GM23338 (cell line): ENCODE measurements at places on chromosomes 3 and 15. TPM values are rescaled to one million over a fixed set of nuclear protein-coding genes. Genes with fewer than 3 reads are reported as not detected.
A peak's percentile ranks its signal among the peaks of the same experiment; 100 is the strongest.

Gene MESP2
- total RNA-seq = 0.16 and 1.3 TPM in 2 replicates

DNA sequence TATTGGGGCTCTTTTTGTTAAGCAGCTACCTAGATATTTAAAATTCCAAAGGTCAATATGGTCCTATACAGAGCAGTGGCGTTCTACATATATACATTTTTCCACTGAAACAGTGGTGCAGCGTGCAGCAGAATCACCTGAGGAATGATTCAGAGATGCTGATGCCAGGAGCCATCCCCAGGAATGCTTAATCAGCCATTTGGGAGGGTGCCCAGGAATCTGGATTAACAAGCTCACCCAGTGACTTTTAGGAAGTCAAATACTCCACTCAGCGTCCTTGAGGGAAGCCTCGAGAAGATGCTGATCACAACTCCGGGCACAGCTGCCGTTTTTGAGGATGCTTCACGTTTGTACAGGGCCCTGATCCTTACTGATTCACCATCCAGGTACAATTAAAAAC, 82.6 kb upstream of the ARHGEF3 start:
- peak; percentile 19 for DNase-seq

GRCh38 chr3:14317057-14317553, 85.3 kb upstream of the SLC6A6 start:
- peak; percentile 25 for DNase-seq

Gene ZNF860
- 12.4 and 14.7 TPM in 2 replicates for total RNA-seq

Gene CFAP100
- total RNA-seq = 0.07 TPM in 1 of 2 replicates, not detected in the other

- DNase-seq = no peak
Measured at GRCh38 chr3:53571264-53571663, 76.9 kb downstream of the CACNA1D start.

DNA sequence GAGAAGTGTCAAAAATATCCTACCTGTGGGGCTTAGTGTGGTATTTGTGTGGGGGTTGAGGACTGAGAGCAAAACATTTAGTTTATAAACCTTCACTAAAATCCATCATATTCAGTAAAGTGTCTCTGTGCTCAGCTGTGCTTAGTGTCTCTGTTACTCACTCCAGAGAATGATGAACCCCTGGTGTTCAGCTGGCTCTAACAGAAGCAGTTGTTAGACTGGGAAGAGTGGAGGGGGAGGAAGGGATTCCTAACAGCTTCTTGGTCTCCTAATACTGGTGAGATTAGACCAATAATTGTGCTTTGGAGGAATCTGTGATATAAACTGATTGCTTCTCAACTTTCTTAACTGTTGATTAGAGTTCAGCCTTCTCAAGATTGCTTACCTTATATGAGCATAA, 1123.5 kb downstream of the ROBO2 start:
- DNase-seq = peak; percentile 33

- no peak for DNase-seq
Measured at GRCh38 chr15:41013691-41014414, 60.6 kb downstream of the CHAC1 start.

DNA sequence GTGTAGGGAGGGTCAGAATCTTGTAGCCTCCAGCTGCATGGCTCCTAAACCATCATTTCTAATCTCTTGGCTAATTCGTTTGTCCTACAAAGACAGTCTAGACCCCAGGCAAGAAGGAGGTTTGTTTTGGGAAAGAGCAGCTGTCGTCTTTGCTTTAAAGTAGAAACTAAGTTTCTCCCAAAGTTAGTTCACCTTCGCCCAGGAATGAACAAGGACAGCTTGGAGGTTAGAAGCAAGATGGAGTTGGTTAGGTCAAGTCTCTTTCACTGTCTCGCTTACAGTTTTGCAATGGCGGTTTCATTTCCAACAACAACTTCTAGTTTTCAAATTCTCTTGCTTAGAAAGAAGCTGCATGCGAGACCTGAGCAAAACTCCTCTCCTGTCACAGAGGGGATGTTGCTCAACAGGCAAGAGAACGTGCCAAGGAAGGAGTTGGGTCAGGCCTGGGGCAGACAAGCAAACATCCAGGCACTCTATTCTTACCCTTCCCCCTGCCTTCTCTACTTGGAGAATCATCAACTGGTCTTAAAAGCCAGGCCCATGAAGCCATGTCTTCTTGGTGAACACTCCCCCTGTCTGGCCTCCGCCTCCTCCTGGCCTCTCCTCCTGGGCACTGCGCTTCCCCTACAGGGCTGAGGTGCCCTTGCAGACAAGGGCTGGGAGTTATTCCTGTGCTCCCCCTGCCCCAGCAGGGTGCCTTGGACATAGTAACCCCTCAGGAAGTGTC, 57.6 kb downstream of the TMEM44 start:
- DNase-seq = peak; percentile 52

DNA sequence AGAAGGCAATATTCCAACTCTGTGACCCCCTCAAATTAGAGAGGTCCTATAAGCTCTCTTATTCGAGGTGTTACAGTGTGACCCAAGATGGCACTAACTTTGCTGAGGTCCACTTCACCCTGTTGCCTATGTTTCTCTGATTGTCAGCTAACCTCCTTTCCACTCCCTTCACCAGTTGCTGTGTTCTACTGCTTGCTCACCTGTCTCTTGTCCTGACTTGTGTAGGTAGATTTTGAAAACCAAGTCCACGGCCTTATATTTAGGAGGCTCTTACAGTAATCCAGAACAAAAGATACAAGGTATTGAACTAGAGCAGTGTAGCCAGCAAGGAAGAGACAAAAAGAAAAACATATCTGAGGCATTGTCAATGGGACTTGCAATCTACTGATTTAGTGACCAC, 20.1 kb upstream of the GSK3B start:
- DNase-seq = no peak

GRCh38 chr3:44039006-44039405, 202.7 kb upstream of the TOPAZ1 start:
- DNase-seq = no peak

DNA sequence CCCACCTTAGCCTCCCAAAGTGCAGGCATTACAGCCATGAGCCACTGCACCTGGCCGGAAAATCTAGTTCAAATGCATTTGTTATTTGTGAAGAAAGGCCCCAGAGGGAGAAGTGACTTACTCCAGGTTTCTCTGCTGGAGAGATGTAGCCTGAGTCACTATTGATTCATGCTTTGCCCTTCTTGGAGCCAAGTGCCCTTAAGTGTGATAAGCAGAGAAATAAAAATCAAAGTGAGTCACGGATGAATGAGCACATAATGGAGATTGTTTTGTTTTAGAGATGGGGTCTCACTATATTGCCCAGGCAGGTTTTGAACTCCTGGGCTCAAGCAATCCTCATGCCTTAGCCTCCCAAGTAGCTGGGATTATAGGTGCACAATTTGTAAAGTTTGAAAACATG, 33.1 kb downstream of the CDC25A start:
- DNase-seq = no peak

DNA sequence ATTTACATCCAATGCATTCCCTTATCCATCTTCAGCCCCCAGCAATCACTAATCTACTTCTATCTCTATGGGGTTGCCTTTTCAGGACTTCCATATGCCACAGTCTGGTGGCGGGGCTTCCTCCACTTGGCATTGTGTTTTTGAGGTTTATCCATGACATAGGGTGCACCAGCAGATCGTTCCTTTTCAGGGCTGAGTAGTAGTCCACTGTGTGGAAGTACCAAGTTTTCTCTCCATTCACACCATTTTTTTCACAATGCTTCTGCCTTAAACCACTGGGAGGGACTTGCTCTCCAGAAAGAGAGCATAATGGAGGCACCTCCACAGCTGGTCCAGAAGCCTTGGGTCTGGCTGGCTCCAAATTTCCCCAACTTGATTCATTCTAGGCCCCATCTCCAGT, 144.0 kb upstream of the IQSEC1 start:
- DNase-seq = no peak

DNA sequence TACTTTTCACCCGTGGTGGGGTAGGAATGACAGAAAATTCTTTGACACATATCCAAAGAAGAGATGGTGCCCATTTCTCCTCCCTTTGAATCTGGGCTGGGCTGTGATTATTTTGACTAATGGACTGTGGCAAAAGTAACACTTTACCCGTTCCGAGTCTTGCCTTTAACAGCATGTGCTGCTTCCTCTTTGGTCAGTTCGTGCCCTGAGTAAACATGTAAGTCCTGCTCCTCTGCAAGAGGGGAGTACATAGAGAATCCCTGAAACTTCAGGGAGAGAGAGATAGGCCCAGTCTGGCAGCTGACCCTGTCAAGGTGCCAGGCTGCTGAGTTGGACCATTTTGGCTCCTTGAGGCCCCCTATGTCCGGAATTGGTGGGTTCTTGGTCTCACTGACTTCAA, 243.1 kb downstream of the EPHB1 start:
- no peak for DNase-seq

Gene FBLN2
- 24.9 and 26.8 TPM in 2 replicates for total RNA-seq

GRCh38 chr3:65830948-65831732, 207.6 kb downstream of the MAGI1 start:
- DNase-seq = no peak

GRCh38 chr3:126102530-126102951, 18.6 kb upstream of the SLC41A3 start:
- no peak for DNase-seq

DNA sequence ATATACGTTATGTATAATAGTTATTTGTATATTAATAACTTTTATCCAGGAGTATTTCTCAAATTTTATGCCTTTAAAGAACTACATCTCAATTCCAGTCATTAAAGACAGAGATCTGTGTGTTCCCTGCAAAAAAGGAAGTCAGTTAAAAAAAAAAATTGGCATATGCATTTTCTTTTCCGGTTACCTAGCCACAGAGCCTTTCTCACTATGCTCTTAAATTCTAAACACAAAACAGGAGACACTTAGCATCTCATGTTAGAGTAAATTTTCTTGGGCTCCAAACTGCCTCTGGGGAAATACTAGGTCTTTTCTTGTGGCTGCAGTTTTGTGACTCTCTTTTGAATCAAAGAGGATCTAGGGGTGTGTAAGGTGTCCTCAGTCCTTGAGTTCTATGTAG, 105.9 kb downstream of the KCNH8 start:
- no peak for DNase-seq

- DNase-seq = no peak
Measured at GRCh38 chr3:53555068-53555588, 60.7 kb downstream of the CACNA1D start.

Gene POTEB3
- total RNA-seq = not detected in 2 replicates

GRCh38 chr3:121111914-121112612, 204.1 kb downstream of the STXBP5L start:
- DNase-seq = peak; percentile 86

DNA sequence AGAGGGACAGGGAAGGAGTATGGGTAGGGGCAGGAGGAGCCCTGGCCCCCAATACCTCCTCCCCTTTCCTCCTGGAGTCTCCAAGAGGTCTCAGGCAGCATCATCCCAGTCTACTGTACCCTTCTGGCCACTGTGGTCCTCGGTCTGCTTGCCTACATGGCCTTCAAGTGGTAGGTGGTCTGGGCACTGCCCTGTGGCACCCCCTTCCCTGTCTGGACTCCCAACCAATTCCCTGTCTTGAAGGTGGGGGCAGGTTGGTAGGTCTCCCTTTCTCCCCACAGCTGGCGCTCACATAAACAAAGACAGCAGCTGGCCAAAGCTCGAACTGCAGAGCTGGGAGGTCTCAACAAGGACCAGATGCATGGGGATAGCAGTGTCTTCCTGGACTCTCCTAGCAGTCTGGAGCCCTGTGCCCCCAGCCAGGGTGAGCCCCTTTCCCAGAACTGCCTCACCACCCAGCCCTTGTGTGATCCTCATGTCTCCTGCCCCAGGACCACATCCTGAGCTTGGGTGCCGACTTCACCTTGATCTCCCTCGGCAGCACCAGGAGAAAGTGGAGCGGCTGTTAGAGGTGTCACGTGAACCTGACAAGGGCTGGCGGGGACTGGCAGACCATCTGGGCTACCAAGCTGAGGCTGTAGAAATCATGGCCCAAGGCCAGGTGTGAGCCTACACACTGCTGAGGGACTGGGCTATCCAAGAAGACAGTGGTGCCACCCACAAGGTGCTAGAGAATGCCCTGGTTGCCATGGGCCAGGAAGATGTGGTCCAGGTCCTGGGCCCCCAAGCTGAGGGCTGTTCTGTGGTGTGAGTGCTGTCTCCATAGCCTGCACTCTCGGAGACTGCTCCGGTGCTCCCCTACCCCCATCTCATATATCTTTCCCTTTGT, 33.1 kb downstream of the NBEAL2 start:
- DNase-seq = no peak

DNA sequence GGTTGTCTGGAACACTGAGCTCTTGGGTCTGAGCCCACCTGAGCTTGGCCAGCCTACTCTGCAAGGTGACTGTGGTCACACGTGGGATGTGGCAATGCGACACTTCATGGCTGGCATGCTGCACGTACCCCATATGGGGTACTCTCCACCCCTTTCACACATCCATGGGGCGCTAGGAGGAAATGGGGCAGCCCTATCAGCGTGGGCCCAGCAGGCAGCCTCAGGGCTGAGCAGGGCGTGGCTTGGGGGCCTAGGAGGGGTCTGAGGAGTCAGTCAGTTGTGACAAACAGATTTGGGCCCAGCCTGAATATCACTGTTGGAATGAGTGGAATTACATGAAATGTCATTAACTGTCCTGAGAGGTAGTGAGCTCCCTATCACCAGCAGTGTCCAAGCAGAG, 82.3 kb upstream of the LINGO1 start:
- no peak for DNase-seq

DNA sequence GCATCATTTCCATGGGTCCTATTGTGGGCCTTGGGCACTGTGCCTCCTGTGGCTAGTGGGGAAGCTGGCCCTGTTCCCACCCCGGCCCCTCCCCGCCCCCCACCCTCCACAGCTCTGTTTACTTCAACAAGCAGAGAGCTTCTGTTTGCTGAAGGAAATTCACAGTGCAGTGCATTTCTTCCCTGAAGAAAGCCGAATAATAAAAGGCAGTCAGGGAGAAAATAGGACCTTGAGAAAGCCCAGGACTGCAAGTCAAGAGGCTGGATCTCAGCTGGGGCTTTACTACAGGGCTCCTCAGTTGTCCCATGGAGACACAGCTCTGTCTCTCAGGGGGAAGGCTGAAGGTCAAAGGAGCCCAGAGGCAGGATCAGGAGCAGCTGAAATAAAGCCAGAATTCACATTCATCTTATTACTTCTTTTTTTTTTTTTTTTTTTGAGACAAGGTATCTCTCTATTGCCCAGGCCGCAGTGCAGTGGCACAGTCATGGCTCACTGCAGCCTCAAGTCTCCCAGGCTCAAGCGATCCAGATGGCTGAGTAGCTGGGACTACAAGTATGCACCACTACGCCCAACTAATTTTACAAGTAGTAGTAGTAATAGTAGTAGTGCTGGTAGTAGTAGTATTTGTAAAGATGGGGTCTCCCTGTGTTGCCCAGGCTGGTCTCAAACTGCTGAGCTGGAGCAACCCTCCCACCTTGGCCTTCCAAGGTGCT, 33.0 kb upstream of the LACTB start:
- DNase-seq = peak; percentile 43

DNA sequence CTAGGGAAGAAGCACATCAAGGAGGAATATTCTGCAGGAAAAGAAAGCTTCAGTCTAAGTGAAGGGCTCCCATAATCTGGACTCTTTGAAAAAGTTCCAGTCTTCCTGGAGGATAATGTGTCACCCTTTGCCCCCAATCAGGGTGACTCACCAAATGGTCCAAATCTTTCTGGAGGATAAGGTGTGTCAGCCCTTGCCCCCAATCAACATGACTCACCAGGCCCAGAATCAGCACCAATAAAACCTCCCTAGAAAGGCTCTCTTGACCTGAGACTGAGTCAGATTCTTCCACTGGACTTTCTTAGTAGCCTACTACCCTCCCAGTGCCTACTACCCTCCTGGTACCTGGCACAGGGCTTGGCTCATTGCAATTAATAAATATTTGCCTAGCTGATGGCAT, 9.5 kb upstream of the ARL14 start:
- no peak for DNase-seq

Gene IL20RB
- 2.1 and 4.6 TPM in 2 replicates for total RNA-seq

- DNase-seq = no peak
Measured at GRCh38 chr3:123720638-123721037, 135.8 kb upstream of the HACD2 start.
